ENCODE measurements at places on chromosomes 2 and 18. TPM values are rescaled to one million over a fixed set of nuclear protein-coding genes. Genes with fewer than 3 reads are reported as not detected.

The EFR3B gene
- 8.1 TPM for polyA plus RNA-seq

The AQP12B gene
- polyA plus RNA-seq, result 2.8 TPM

The PPM1B gene
- polyA plus RNA-seq, result 86.1 TPM

The PRADC1 gene
- polyA plus RNA-seq, result 14.8 TPM

The CRYGC gene
- polyA plus RNA-seq, result not detected

The CIB4 gene
- polyA plus RNA-seq, result 0.81 TPM

The HOXD12 gene
- 0.79 TPM for polyA plus RNA-seq

The DCC gene
- polyA plus RNA-seq, result 10.4 TPM

The UPP2 gene
- polyA plus RNA-seq, result 10.9 TPM

The HMSD gene
- polyA plus RNA-seq, result 1.2 TPM

The IL36G gene
- not detected for polyA plus RNA-seq

The ZNF804A gene
- 1.1 TPM for polyA plus RNA-seq

The PTPRN gene
- 0.20 TPM for polyA plus RNA-seq

The ANO7 gene
- 1.7 TPM for polyA plus RNA-seq

The C2orf66 gene
- 0.35 TPM for polyA plus RNA-seq

The FBXO15 gene
- polyA plus RNA-seq, result 6.7 TPM

The SOX11 gene
- polyA plus RNA-seq, result 14.7 TPM

The SERPINB4 gene
- polyA plus RNA-seq, result not detected

The FBXO11 gene
- polyA plus RNA-seq, result 75.4 TPM

The ARHGAP25 gene
- polyA plus RNA-seq, result 7.4 TPM

The PMAIP1 gene
- polyA plus RNA-seq, result 4.1 TPM

The SCYGR4 gene
- not detected for polyA plus RNA-seq

The CIDEA gene
- polyA plus RNA-seq, result not detected

The L3MBTL4 gene
- 3.6 TPM for polyA plus RNA-seq
